ENCODE measurements at places on chromosomes 12 and 14.

GRCh38 chr12:50024805-50025186 is 498 bp downstream of the RACGAP1 start:
- DNase-seq = no peak

- DNase-seq = no peak
These were observed 2.0 kb downstream of the SOAT2 start for GRCh38 chr12:53105256-53105655.

DNA sequence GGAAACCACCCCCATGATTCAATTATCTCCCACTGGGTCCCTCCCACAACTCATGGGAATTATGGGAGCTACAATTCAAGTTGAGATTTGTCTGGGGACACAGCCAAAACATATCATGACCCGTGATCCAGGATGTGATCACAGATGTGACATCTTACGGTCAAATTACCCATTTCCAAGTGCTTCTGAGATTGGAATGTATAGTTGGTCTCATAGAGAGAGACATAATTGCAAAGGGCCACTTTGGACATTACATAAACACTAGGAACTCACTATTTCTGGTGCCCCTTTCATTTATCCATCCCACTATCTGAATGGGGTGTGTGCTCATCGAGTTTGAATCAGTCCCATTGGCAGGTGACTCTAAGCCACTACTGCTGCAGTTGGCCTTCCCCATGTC is 204.5 kb downstream of the PHLDA1 start:
- DNase-seq = no peak

DNA sequence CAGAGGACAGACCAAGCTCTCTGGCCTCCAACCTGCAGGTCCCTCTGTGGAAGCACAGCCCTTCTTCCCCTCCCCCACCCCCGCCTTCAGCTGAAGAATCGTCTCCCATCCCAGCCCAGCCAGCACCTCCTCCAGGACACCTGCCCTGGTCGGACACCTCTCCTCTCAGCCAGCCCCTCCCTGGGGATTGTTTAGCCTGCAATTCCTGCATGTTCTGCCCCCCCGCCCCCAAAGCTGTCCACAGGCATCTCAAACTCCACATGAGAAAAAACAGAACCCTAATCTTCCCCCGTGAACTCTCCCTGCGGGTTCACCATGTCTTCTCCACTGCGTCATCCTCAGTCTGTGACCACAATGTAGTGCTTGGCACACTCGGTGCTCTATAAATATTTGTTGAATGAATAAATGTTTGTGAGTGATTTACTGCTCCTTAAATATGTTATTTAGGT is 24.1 kb downstream of the PRIMA1 start:
- no peak for DNase-seq

- DNase-seq = peak; percentile 92
These were observed 43.9 kb downstream of the SSPN start for GRCh38 chr12:26239122-26239851.

DNA sequence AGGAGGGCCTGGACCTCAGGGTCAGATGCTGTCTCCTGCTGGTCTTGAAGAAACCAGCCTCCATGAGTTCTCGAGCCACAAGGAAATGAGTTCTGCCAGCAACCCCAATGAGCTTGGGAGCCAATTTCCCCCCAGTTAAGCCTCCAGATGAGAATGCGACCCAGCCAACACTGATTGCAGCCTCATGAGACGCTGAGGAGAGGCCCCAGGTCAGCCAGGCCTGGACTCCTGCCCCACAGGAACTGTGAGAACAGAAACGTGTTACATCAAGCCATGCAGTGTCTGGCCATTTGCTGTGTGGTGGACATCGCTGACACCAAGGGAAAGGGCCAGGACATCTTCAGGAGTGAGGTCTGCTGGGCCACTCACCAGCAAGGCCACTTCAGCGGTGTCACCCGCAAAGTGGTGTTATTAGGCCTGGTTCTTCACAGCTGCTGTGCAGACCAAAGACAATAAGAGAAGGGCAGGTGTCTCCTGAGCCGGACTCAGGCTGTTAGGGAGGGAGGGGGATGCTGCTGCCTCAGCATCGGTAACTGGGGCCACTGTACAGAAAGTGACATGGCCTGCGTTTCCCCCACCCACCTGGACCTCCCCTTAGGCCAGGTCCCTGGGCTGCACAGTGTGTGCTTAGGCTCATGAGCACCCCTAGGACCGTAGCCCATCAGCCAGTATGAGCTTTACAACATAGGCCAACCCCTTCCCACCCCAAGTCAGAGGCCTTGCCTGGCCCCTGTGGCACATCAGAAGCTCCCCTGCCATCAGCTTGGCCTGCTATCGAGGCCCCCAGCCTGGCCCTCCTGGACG is 272.4 kb upstream of the RTL1 start:
- DNase-seq = no peak

- DNase-seq = no peak
These were observed 262.6 kb upstream of the BTG1 start for GRCh38 chr12:92408072-92408900.

Data from globus pallidus (tissue), 1 donor.